ENCODE measurements at places on chromosomes 1 and 21.

- DNase-seq, result peak; percentile 63
These were observed 70.8 kb upstream of the CASZ1 start for GRCh38 chr1:10867138-10867721.

DNA sequence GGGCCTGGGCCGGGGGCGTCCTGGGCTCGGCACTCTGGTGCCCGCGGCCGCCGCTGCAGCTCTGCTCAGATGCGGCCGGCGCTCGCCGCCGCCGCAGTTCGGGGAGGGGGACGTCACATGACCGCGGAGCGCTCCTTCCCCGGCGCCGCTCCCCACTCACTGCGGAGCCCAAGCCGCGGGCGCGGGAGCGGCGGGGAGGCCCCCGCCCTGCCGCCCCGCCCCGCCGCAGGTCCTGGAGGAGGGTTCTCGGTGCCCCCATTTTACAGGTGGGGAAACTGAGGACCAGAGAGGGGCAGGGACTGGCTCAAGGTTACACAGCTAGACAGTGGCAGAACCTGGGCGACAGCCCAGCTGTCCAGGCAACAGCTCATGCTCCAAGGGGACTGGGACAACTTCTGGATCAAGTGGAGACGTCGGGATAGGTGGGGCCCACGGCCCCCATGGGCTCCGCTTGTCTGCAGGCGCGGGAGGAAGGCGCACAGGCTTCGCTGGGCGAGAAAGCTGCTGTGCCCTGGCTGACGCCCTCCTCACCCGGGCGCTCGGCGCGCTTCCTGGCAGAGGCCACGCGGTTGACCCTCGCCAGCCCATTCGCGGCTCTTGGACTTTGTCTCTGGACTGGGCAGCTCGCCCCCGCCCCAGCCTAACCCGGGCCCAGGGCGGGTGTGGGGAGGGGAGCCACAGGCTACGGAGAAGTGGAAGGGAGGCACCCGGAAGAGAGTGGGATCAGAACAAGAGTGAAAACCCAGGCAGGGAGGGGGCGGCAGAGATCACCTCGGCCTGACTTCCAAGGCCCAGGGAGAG is at the start of gene RAP1GAP:
Gene RAP1GAP (minus strand): TSS at position 100 of the 801 bp plus-strand sequence. CDS start 49,325 bp downstream, outside the sequence.
- DNase-seq, result no peak

DNA sequence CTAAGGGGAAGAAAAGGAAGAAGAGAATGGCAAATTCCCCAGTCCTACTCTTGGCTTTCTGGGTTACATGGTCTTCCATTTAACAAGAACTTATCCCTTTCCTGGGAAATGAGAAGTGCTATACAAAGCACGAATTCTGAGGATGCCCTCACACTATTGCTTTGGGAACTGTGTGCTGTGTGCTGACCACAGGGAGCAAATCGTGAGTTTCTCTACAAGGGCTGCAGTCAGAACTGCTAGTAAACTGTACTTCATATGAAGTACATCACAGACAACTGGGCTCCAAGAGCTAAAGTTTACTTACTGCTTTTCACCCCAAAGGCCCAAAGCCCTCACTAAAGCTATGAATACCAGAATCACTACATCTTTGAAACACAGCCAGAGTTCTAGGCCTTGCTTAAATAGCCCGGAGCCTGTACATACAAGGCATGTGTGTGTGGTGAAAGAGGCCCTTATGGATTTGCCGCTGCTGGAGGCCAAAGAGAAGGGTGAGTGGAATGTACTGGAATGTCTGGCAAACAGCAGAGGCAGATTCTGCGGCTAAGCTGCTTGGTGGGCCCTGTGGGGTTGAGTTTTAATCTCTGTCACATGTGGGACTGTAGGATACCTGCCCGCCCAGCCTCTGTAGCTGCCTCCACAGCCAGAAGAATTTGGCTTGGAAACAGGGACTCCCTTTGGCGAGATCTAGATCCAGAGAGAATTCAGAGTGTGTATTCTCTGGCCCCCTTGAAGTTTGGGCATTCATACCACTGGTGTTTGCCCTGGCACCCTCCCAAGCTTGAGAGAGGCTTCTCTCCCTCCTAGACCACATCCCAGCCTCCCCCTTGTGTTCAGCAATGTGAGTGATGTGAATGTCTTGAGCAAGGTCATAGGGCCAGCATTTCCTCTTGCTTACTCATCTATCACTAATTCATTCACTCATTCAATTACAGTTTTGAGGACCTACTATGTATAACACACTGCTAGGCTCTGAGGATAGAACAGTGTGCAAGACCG is 21.9 kb upstream of the TRIM67 start:
- DNase-seq, result no peak

- DNase-seq, result peak; percentile 67
These were observed 47.8 kb downstream of the CHML start for GRCh38 chr1:241592273-241592958.

DNA sequence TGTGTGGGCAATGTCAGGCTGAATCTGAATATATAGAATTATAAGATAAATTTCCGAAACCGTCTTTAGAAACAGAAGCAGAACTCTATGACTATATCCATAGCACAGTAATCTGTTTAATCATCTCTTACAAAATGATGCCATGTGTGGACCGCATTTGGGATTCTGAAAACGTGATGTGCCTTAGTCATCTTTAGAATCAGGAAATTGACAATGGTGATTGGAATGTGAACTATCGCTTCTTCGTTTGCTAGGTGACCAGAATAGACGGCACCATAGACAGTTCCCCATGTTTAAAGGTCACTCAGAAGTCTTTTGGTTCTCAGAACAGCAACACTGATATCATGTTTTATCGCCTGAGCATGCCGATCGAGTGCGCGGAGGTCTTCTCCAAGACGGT is 300.3 kb downstream of the ZP4 start:
- DNase-seq, result no peak

DNA sequence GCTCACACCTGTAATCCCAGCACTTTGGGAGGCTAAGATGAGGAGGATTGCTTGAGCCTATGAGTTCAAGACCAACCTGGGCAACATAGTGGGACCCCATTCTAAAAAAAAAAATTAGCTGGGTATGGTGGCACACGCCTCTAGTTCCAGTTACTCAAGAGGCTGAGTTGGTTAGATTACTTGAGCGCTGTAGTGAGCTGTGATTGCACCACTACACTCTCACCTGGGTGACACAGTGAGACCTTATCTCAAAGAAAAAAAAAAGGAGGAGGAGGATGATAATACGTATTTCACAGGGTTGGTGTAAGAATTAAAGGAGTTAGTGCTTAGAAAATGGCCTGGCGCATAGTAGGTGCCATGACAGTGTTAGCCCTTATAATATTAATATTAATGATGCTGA is 144.1 kb downstream of the PLXNA2 start:
- no peak for DNase-seq

DNA sequence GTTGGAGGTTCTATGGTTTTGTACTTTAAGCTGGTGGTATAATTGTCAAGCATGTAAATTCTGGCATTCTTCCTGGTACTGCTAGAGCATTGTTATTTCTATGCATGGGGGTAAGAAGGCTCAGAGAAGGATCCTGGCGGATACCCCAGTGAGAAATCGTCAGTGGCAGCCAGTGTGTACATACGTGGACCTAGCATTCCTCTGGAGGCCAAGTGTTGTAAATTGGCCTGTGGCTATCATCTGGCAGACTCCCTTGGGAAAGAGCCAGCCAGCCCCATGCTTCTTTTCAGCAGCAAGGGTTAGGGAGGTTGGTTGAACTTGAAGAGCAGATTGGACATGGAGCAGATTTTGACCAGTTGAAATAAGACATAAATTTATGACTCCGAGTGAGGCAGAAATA is 5.2 kb upstream of the AGO3 start:
- no peak for DNase-seq

DNA sequence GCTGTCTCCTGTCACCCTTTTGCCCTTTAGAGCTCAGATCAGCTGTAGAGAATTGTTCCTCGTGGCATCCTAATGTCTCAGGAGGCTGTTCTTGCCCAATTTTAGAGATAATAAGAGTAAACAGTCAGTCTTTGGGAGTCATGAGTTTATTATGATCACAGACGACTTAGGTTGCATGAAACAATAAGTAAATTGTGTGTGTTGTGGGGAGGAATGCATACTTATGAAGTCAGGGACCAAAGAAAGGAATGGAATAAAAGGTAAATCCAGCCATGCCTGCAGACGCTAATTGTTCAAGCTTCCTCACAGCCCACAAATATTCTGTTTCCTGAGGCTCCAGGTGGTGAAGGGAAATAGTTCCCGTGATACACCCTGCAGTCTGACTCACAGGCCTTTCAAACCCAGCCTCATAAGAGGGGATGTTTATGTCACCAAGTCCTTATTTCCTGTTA is 897 bp downstream of the EPHX4 start:
- peak; percentile 87 for DNase-seq

GRCh38 chr1:56799605-56800400 is 19.4 kb downstream of the FYB2 start:
- DNase-seq, result no peak

- DNase-seq, result no peak
These were observed 169.1 kb downstream of the CDC7 start for GRCh38 chr1:91669584-91670350.

DNA sequence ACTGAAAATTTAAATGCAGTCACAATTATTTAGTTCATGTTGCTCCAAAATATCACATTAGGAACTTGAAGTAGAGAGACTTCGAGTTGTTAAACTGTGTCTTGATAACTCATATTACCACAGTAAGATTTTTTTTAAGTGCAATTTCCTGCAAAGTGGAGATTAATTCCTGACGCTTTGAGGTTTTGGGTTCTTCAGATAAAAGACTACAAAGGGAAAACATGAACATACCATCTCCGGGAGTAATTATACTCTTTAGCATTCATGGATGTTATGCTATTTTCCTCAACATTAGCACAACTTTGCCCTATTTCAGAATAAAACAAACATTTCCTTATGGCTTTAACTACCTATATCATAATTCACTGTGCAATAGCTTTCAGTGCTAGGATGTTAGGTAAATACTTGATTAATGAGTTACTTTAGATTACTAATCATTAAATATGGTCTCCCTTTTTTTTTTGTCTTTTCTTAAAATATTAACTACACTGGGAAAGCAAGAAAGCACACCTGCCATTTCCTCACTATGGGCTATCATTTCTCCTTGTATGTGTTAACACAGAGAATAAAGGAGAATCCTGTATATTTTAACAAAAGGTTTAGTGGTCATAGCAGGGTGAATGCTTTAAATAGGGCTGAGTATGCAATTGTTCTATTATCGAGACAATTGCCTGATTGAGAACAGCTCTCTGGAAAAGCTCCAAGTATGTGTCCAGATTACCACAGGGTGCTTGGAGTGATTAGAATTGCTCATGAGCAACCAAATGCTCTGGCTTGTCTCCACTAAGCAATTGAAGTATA is 252.5 kb upstream of the C1orf105 start:
- no peak for DNase-seq

DNA sequence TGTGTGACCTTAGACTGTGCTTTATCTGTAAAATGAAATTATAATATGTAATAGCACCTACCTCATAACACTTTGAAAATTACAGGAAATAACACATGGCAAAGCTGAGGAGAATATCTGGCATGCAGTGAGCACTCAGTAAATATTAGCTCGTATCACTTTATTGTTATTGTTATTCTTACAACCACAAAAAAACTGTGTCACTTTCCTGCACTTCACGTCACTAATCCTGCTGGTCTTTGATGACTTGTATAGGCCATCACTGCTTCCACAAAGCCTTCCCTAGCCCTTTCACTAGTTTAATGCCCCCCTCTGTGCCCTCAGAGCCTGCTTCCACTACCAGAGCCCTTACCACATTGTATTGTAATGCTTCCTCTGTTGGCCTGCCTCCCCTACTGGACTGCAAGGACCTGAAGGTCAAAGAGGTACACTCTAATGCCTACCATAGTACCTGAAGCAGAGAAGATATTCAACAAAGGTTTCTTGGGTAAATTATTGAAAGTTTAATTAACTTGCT is 231.6 kb downstream of the NFIA start:
- DNase-seq, result no peak

- DNase-seq, result peak; percentile 62
These were observed 4.9 kb upstream of the ALDH4A1 start for GRCh38 chr1:18907021-18907916.

GRCh38 chr1:232252546-232253118 is 377.3 kb downstream of the SIPA1L2 start:
- DNase-seq, result no peak

- DNase-seq, result no peak
These were observed 17.2 kb downstream of the CDCP2 start for GRCh38 chr1:54135436-54136120.

DNA sequence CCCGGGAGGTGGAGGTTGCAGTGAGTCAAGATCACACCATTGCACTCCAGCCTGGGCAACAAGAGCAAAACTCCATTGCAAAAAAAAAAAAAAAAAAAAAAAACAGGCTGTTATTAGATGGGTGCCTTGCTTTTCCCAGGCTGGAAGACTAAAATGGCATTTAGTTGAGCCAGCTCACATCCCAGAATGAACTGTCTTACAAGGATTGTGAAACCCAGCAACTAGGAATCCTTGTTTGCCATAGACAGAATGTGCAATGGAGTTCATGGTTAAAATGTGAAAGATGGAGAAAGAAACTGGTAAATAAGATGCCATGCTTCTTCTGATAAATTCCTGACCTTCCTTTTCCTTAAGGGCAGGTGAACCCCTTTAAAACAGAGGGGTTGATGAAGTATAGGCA is 215.8 kb upstream of the GREM2 start:
- no peak for DNase-seq

GRCh38 chr1:28104866-28105467 is 16.6 kb upstream of the EYA3 start:
- no peak for DNase-seq

GRCh38 chr1:175054736-175055135 is 12.9 kb upstream of the TNN start:
- no peak for DNase-seq

- DNase-seq, result no peak
These were observed 25.3 kb downstream of the RBM11 start for GRCh38 chr21:14241297-14241696.

DNA sequence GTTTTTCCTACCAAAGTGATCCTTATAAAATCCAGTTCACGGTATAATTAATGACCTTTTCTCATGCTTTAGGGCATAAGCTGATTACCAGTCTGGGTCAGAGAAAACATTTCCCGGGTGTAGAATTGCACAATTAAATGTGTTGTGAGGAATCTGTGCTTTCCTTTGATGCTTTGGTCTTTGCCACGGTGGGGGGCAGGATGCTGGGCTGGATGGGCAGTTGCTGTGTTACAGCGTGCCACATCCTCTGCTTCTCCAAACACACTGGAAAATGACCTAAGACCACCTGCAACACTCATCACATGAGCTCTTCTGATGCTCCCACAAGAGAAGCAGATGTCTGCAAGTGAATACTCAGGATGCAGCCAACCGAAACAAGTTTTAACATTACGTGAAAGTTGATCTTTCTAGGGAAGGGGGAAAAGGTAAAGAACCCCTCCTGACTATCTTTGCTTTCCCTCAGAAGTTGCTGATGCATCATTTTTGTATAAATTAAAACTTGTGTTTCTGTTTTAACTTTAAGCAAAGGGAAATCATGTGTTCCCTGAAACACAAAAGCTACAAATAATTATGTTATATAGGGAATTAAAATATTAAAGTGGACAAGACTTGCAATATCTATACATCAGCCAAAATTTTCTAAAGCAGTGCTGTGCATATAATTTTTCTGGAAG is 515.3 kb upstream of the NR5A2 start:
- DNase-seq, result no peak
